ENCODE measurements at places on chromosomes 1 and 21. TPM values are rescaled to one million over a fixed set of nuclear protein-coding genes. Genes with fewer than 3 reads are reported as not detected.

ADAMTSL4 gene
- total RNA-seq = 2.1 TPM

TMEM61 gene
- total RNA-seq = not detected

DOP1B gene
- total RNA-seq = 21.6 TPM

NCF2 gene
- total RNA-seq = 0.11 TPM

S100A16 gene
- total RNA-seq = 242 TPM

HIVEP3 gene
- total RNA-seq = 1.8 TPM

TFF3 gene
- total RNA-seq = not detected

SLC30A10 gene
- not detected for total RNA-seq

TRAPPC10 gene
- total RNA-seq = 25.9 TPM

FASLG gene
- total RNA-seq = not detected

CNR2 gene
- not detected for total RNA-seq

CD53 gene
- total RNA-seq = not detected

OR2M3 gene
- total RNA-seq = not detected

MYOG gene
- not detected for total RNA-seq

GREM2 gene
- 1.00 TPM for total RNA-seq

DDI2 gene
- 14.1 TPM for total RNA-seq

S100B gene
- total RNA-seq = not detected

GCSAML gene
- under 0.01 TPM for total RNA-seq

S100A3 gene
- total RNA-seq = 2.2 TPM

CYYR1 gene
- total RNA-seq = 0.12 TPM

FUCA1 gene
- total RNA-seq = 11.1 TPM

DFFA gene
- 50.4 TPM for total RNA-seq

TRPM2 gene
- under 0.01 TPM for total RNA-seq

SPRR2G gene
- not detected for total RNA-seq

MPC2 gene
- 35.0 TPM for total RNA-seq

ZCCHC17 gene
- 50.0 TPM for total RNA-seq

GFI1 gene
- 0.11 TPM for total RNA-seq

LHX8 gene
- total RNA-seq = not detected

C1QC gene
- not detected for total RNA-seq

TMEM54 gene
- 53.0 TPM for total RNA-seq

NHLH1 gene
- total RNA-seq = not detected

OR2L13 gene
- total RNA-seq = not detected

CCDC30 gene
- total RNA-seq = 0.55 TPM

PFKL gene
- total RNA-seq = 303 TPM

CFAP141 gene
- total RNA-seq = not detected

MAEL gene
- total RNA-seq = not detected

SLAMF9 gene
- not detected for total RNA-seq

SLAMF6 gene
- not detected for total RNA-seq

TAF13 gene
- 137 TPM for total RNA-seq

SGIP1 gene
- 48.0 TPM for total RNA-seq

FYB2 gene
- not detected for total RNA-seq

KRTAP11-1 gene
- not detected for total RNA-seq

AADACL4 gene
- total RNA-seq = not detected

HUNK gene
- total RNA-seq = 0.12 TPM

Data from uterine smooth muscle cell (primary cell).